ENCODE measurements at places on chromosomes 7 and 10. TPM values are rescaled to one million over a fixed set of nuclear protein-coding genes. Genes with fewer than 3 reads are reported as not detected.

GRCh38 chr10:20105931-20106330 lies 289.7 kb downstream of the PLXDC2 start:
- no peak for DNase-seq

DNA sequence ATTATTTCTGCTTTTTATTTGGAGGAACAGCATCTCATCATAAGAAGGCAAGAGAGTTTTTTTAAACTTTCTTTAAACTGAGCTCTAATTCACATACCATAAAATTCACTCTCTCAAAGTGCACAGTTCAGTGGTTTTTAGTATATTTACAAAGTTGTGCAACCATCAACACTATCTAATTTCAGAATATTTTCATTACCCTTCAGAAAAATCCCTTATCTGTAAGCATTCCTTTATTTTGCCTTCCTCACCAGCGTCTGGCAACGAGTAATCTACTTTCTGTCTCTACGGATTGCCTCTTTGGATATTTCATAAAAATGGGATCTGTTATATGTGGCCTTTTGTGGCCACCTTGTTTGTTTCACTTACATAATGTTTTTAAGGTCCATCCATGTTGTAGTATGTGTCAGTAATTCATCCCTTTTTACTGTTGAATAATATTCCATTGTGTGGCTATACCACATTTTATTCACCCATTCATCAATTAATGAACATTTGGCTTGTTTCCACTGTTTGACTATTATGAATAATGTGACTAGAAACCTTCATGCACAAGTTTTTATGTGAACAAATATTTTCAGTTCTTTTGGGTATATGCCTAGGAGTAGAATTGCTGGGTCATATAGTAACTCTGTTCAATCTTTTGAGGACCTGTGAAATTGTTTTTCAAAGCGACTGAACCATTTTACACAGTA lies 181.5 kb downstream of the TRIL start:
- DNase-seq, result no peak

DNA sequence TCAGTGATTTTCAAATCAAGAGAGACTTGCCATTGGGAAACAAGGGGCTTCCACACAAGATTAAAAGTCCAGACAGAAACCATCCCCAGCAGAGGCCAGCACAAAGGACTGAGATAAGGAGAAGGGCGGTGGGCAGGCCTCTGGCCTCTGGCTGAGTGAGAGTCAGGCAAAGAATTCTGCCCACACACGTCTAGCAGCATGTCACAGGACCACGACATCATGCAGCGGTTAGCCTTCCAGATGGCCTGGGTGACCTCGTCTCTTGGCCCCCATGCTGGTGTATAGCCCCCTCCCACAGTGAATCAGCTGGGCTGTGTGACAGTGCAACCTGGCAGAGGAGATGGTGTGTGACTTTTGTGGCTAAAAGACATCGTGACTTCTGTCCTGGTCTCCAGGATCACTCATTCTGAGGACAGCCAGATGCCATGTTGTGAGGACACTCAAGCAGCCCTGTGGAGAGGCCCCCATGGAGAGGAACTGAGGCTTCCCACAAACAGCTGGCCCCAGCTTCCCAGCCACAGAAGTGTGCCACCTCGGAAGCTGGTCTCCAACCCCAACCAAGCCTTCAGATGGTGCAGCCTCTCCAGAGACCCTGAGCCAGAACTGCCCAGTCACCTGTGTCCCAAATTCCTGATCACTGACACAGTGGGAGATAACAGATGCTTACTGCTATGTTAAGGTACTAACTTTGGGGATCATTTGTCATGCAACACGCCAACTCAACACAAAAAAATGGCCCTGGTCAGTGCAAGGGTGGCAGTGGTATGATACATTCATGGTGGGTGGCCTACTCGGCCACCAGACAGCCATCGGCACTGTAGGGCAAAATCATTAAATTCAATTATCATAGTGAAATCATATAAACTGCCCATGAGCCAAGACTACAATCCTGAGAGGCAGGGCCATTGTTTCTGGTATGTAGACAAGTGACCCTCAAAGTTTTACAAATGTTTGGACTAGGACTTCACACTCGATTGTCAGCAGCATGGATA lies 73.2 kb downstream of the TNS3 start:
- DNase-seq, result no peak

Gene TMEM184A
- not detected for total RNA-seq

Gene GPR15LG
- total RNA-seq, result not detected

Gene DKK1
- not detected for total RNA-seq

DNA sequence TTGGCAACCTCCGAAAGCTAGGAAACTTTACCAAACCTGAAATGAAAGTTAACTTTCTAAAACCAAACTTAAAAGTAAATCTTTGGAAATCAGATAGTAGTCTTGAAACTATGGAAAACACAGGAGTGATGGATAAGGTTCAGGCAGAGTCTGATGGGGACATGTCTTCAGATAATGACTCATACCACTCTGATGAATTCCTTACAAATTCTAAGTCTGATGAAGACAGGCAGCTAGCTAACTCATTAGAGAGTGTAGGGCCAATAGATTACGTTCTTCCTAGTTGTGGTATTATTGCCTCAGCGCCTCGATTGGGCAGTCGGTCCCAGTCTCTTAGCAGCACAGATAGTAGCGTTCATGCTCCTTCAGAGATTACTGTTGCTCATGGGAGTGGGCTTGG lies 45.9 kb downstream of the MCMBP start:
- no peak for DNase-seq
